ENCODE measurements at places on chromosomes 2 and 18. TPM values are rescaled to one million over a fixed set of nuclear protein-coding genes. Genes with fewer than 3 reads are reported as not detected.

DNA sequence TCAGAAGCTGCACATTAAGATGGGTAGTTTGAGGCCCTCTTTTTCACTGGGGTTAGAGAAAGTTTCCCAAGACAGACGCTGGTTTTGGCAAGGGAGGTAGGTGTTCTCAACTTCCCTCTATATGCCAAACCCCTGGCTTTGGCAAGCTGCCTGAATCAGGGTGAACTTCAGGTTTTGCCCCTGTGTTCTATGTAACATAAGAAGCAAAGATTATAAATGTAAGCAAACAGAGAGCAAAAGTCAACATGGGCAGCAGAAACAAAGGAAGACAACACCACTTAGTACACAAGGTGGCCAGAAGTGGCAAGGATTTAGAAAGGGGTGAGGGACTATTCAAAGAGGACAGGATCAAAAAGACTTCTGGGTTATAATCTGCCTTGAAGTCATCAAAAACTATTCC, 70.5 kb upstream of the TFCP2L1 start:
- no peak for DNase-seq
- no peak overlapping the region for H3K4me3 ChIP-seq
- peaks cover 4% of the 10 kb centered on the region for H3K4me1 ChIP-seq
- H3K27ac ChIP-seq = no peak overlapping the region

GRCh38 chr2:11004199-11004598, 92.5 kb downstream of the KCNF1 start:
- H3K36me3 ChIP-seq = no peaks in the 10 kb centered on the region
- no peak overlapping the region for H3K27ac ChIP-seq
- H3K4me3 ChIP-seq = no peak overlapping the region
- H3K27me3 ChIP-seq = peaks cover 49% of the 10 kb centered on the region
- H3K4me1 ChIP-seq = no peaks in the 10 kb centered on the region

- peaks cover 21% of the 10 kb centered on the region for H3K4me1 ChIP-seq
- H3K36me3 ChIP-seq = peaks cover 7% of the 10 kb centered on the region
- H3K27me3 ChIP-seq = no peaks in the 10 kb centered on the region
These were observed 984 bp upstream of the MSH2 start for GRCh38 chr2:47401789-47402554.

DNA sequence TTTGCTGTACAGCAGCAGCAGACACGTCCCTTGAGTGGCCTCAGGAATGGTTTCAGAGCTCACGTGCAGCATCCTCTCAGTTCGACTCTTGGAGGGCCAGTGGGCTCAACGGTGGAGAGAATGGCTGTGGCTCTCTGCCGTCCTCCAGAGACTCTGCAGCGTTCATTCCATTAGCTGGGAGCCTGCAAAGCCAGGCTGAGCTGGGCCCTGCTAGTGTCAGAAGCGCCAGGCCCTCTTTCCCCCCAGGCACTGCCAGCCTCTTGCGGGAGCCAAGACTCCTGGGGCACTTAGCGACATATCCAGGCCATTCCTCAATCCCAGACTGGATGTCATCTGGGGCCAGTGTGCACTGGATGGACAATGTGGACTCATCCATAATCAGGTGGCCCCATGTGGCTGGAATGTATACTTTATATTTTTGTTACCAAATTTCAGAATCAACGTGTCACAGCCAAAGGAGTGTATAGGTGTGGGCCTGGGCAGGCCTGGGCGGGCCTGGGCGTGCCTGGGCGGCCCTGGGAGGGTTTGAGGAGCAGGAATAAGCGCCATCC, 125.1 kb upstream of the EPAS1 start:
- DNase-seq = no peak
- no peak overlapping the region for H3K27ac ChIP-seq
- H3K36me3 ChIP-seq = peaks cover 21% of the 10 kb centered on the region
- H3K4me1 ChIP-seq = no peaks in the 10 kb centered on the region
- H3K27me3 ChIP-seq = no peaks in the 10 kb centered on the region
- no peak overlapping the region for H3K4me3 ChIP-seq

DNA sequence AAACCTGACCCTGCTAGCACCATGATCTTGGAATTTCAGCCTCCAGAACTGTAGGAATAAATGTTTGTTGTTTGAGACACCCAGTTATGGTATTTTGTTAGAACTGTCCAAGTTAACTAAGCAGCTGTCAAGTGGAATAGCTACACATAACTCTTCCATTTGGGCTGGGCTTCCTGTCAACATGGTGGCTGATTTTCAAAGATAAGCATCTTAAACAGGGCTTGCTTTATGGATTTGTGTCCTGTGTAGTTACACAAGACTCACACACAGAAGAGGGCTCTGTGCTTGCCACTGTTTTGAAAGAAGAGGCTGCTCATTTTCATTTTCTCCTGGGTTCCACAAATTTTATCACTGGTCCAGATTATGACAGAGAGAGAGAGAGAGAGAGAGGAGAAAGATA, 35.7 kb downstream of the GCG start:
- peaks cover 9% of the 10 kb centered on the region for H3K27me3 ChIP-seq
- no peak overlapping the region for H3K27ac ChIP-seq
- no peaks in the 10 kb centered on the region for H3K36me3 ChIP-seq
- no peak overlapping the region for H3K4me3 ChIP-seq
- DNase-seq = no peak

The SCN3A gene
- polyA plus RNA-seq = 4.7 TPM
